Hypothalamus (tissue), 51 donors: ENCODE measurements at places on chromosomes 5 and 9.

- peak; percentile 24 for DNase-seq
These were observed 53.9 kb downstream of the ZNF474 start for GRCh38 chr5:122183098-122183787.

DNA sequence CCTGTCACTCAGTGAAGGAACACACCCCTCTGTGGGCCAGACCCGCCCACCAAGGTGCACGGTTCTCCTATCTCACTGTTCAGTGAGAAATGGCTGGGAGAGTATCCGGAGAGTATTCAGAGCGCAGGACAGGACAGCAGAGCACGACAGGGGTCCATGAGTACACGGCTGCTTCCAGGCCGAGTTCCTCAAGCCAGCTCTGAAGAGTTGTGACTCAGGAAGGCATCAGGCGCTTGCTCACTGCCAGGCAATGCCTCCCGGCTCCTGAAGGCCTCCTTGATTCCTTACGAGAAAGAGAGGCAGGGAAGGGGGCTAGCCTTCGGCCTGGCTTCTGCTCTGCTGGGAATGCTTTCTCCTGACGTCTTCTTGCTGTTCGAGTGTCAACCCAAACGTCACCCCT is 132.1 kb upstream of the PPP1R26 start:
- DNase-seq, result no peak

- no peak for DNase-seq
These were observed 352.0 kb downstream of the PARP8 start for GRCh38 chr5:51018423-51018822.

GRCh38 chr5:109943701-109944235 is 254.0 kb downstream of the MAN2A1 start:
- DNase-seq, result no peak

GRCh38 chr5:131220566-131220965 is 43.3 kb upstream of the CDC42SE2 start:
- DNase-seq, result no peak

- no peak for DNase-seq
These were observed 514.1 kb upstream of the MEF2C start for GRCh38 chr5:89397096-89397495.

- no peak for DNase-seq
These were observed 1.1 kb upstream of the IL13 start for GRCh38 chr5:132656774-132657355.

DNA sequence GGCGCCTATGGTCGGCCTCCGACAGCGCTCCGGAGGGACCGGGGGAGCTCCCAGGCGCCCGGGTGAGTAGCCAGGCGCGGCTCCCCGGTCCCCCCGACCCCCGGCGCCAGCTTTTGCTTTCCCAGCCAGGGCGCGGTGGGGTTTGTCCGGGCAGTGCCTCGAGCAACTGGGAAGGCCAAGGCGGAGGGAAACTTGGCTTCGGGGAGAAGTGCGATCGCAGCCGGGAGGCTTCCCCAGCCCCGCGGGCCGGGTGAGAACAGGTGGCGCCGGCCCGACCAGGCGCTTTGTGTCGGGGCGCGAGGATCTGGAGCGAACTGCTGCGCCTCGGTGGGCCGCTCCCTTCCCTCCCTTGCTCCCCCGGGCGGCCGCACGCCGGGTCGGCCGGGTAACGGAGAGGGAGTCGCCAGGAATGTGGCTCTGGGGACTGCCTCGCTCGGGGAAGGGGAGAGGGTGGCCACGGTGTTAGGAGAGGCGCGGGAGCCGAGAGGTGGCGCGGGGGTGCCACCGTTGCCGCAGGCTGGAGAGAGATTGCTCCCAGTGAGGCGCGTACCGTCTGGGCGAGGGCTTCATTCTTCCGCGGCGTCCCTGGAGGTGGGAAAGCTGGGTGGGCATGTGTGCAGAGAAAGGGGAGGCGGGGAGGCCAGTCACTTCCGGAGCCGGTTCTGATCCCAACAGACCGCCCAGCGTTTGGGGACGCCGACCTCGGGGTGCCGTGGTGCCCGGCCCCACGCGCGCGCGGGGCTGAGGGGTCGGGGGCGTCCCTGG is 561 bp downstream of the DAPK1 start:
- no peak for DNase-seq

GRCh38 chr9:102445906-102446305 is 549.2 kb upstream of the CYLC2 start:
- no peak for DNase-seq

- no peak for DNase-seq
These were observed 152.9 kb upstream of the PPP1R26 start for GRCh38 chr9:135326633-135327152.

DNA sequence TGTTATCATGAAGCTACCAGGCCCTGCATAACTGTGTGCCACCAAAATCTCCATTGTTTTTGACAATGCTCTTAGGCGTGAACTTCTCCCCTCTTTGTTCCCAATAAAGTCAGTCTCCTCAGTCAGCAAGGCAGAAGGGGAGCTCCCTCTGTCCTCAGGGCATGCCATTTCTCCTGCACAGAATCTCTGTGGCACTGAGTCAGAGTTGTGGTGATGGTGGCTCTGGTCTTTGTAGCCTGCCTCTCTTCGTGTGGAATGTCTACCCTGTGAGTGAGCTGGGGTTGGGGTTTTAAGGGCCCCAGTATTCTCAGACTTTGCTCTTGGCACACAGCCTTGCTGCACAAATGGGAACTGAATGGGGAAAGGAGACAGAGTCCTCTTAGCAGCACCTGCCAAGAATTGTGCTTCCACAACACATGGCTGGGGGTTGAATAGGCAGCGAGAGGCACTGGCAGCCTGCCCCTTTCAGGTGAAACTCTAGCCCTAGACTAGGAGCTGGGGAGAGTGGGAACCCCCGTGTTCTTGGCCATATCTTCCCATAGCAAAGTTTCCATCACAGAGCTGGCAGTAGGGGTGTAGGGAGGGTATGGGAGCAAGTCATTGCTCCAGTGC is 146.6 kb downstream of the SH3GL2 start:
- DNase-seq, result no peak

DNA sequence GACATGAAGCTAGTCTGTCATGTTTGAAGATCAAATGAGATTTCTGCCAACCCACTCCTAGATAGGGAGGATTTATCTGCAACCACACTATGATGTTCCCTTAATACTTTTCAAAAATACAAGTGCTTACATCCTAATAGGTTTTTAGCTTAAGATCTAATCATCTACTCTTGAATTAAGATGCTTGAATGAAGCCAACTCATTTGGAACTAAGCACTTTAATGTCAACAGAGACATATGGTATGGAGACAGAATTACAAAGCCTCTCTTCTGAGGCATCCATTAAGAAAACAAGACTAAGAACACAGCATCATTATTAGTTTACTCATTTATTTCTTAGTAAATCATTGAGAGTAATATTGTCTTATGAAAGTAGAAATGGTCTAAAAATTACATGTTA is 139.3 kb upstream of the NFIB start:
- no peak for DNase-seq

DNA sequence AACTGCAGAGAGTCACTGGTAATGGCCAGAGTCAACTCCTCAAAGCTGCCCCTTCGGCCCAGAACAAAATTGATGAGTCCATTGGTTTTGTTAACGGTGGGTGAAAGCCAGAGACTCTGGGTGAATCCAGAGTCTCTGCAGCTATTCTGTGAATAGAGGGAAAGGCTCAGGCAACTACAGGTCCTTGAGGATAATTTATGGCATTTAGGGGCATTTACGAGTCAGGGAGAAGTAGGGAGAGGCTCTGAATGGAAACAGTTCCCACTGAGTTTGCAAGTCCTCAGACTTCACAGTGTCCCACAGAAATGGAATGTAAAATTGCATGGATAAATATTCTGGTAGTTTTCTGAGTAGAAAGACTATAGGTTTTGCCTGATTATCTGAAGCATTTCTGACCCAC is 257.8 kb downstream of the SEC61B start:
- DNase-seq, result no peak

DNA sequence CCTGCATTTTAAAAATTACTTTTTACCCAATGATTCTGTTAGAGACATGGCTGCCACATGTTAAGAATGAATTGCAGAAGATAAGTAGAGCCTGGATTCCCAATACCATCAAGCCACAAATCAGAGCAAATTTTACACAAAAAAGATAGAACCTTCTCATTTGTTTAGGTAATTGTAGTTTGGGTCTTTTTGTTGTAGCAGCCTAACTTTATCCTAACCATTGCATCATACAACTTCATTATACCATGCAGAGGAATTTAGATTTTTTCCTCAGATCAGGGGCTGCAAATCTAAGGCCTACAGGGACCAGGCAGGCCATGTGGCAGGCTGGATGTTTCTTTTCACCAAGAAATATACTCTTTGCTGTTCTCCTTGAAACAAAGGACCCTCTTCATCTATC is 34.6 kb downstream of the NKX2-5 start:
- DNase-seq, result no peak

GRCh38 chr9:127444921-127445850 is 6.0 kb downstream of the RPL12 start:
- DNase-seq, result no peak

DNA sequence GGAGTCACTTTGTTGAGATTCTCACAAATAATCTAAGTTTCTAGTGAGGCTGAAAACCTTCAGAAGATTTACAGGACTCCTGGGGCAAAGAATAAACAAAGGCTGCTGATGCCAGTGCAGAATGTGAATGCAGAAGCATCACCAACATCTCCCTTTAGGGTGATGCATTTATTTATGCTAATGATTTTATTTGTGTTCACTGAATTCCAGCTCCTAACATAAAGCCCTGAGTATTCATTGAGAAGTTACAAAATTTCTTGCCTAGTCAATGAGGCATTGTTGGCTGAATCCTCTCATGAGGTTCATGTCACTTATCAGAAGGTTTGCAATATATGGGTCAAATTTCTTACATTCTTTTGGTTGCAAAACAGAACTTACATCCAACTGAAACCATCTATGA is 70.0 kb downstream of the GRIN3A start:
- DNase-seq, result no peak

- DNase-seq, result no peak
These were observed 70.4 kb downstream of the OTP start for GRCh38 chr5:77568082-77568481.

DNA sequence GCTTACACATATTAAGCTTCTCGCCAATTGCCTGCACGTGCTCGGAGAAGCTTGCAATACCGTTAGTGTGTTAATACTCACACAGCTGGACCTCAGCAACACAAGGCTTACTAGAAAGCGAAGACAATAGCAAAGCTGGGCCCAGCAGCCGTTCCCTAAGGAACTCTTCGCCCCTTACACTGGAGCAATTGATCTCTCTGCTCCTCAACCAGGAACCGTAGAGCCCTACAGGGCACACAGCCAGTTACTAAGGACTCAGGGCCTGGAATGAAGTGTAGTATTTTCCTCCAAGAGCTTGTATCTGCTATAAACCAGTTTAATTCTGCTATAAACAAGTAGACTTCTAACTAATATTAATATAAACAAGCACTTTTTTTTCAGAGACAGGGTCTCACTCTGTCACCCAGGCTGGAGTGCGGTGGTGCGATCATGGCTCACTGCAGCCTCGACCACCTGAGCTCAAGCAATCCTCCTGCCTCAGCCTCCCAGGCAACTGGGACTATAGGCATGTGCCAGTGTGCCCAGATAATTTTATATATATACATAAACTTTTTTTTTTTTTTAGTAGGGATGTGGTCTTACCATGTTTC is 67.0 kb upstream of the SIMC1 start:
- no peak for DNase-seq

GRCh38 chr5:10493884-10494283 is 52.2 kb downstream of the ROPN1L start:
- no peak for DNase-seq

DNA sequence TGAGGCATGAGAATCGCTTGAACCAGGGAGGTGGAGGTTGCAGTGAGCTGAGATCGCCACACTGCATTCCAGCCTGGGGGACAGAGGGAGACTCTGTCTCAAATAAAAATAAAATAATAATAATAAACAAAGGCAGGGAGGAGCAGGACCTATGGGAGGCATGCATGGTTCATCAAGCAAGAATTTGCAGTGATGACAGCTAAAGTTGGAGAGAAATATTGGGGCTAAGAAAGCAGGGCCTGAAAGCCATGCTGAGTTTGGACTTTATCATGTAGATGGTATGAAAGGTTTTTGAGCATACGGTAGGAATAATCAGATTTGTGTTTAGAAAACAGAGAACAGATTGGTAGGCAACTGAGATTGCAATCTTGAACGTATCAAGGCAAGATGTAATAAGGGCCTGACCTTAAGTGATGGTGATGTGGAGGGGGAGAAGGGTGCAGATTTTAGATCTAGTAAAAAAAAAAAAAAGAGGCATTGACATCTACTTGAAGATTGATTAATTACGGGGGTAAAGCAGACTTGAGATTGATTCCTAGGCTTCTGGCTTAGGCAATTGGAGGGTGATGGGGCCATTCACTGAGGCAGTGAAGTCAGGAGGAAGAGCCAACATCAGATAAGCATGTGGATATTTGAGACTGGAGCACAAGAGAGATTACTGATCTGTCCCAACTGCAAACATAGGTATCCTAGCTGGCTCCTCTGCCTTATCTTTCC is 50.7 kb downstream of the CFAP95 start:
- no peak for DNase-seq

GRCh38 chr9:13063880-13064459 is 215.5 kb downstream of the MPDZ start:
- no peak for DNase-seq

GRCh38 chr9:91643481-91644077 is 219.9 kb upstream of the NFIL3 start:
- DNase-seq, result no peak

DNA sequence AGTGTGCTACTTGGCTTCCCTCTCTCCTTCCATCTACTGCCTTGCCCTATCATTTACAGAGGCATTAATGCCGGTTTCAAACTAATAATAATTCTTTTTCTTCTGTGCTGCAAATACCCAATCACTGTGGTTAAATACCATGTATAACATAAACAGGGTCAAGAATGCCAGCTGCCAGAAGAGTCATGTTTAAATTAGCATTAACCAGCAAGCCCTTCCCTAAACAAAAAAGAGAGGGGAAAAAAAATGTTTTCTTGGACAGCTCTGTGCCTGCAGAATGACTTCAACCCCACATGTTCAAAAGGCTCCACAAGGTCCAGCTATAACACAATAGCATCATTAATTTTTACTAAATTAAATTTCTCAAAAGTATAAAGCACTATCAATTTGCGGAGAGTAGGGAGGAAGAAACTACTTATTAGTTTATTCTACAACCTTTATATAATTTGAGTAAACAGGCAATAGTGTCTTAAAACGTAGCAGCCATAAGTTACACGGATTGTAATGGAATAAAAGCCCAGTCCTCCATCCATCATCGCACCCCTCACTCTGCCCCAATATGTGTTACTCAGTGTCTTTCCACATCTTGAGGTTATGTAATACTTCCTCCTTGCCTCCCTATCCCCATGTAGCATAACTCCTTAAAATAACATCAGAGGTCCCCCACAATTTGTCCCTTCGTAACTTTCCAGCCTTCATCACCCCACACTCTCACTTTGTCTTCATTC is 3.9 kb downstream of the LPAR1 start:
- DNase-seq, result no peak

- no peak for DNase-seq
These were observed 11.3 kb upstream of the LOX start for GRCh38 chr5:122089096-122090013.

DNA sequence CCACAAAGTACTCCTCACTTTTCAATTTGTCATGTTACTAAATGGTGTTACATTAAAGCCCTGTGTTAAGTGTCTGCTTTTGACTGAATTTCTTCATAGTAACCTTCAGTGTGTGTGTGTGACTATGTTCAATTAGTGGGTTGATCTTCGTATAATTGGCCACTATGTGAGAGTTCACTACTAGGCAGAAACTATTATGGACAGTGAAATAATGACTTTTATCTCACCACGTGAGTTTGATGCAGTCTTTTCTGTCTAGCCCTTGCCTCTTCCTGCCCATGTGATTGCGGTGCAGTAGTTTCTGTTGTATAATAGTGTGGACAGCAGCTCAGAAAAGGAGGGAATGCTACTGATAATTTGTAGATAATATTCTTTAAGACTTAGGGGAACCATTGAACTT is 1.8 kb upstream of the MAML1 start:
- DNase-seq, result no peak

- peak; percentile 75 for DNase-seq
These were observed 74.2 kb downstream of the NTNG2 start for GRCh38 chr9:132235894-132236661.
